ENCODE measurements at places on chromosomes 5 and 9.

DNA sequence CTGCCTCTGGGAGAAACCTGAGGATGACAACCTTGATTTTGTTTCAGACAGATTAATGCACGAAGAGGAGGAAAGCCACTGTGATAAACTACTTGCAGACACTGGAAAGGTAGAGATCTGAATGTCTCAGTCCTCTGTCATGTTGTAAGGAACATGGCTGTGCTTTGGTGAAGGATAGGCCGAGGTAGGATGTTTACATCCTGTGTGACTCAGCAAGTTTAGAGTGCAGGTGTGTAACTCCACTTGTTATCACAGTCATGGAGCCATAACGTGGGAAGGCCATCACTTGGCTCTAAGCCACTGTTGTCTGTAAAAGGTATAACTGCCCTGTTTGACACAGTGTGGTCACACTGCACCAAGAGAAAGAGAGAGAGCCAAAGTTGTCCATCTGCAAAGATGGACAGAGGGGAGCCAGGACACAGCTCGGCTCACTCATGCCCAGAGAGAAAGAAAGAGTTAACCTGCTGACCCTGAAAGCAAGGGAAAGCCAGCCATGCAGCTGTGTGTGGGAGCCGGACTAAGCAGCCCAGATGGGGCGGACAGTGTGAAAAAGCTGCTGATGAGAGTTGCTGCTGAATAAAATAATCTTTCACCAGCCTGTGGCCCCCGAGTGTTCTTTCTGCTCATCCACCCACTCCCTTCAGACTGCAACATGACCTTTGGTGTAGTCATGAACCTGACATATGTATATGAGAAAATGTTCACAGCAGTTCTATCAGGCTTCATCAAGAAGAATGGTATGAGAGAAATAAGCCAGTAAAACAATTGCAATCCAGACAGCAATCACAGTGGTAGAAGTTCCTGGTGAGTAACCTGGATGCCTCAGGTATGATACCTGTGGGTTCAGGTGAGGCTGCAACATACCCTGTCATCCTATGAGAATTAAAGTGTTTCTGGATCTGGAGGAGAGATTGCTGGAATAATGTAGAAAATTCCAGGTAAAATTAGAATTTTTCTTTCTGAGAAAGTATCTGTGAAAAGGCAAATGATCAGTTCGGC is 115.9 kb downstream of the TARS1 start:
- no peak for DNase-seq

- DNase-seq: no peak
Measured at GRCh38 chr9:113570749-113571711, 107.5 kb downstream of the RGS3 start.

GRCh38 chr9:113219969-113220368 is 1.1 kb downstream of the FKBP15 start:
- peak; percentile 55 for DNase-seq

DNA sequence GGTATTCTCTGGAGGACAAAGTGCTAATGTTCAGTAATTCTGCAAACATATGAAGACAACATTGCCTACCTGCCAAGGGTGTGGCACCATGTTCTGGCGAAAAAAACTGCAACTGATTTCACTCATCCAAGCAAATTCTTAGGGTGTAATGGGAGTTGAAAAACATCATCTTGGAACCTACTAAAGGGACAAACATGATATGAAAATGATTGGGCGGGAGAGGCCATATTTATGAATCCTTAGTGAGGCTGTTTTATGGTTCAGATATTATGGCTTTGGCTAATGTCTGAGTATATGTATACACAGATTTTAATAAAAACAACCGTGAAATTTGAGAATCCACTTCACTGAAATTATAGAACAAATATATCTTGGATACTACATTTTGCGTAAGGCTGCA is 225.7 kb downstream of the ARL15 start:
- no peak for DNase-seq

GRCh38 chr5:59357381-59357977 is 536.0 kb downstream of the PDE4D start:
- DNase-seq: no peak

GRCh38 chr5:14870337-14871213 is 1.0 kb downstream of the ANKH start:
- peak; percentile 37 for DNase-seq

- DNase-seq: no peak
Measured at GRCh38 chr5:73722231-73722630, 96.2 kb downstream of the ARHGEF28 start.

- DNase-seq: no peak
Measured at GRCh38 chr5:16384222-16384621, 81.4 kb downstream of the ZNF622 start.

GRCh38 chr9:68705531-68706362 is 707 bp downstream of the PIP5K1B start:
- peak; percentile 58 for DNase-seq

DNA sequence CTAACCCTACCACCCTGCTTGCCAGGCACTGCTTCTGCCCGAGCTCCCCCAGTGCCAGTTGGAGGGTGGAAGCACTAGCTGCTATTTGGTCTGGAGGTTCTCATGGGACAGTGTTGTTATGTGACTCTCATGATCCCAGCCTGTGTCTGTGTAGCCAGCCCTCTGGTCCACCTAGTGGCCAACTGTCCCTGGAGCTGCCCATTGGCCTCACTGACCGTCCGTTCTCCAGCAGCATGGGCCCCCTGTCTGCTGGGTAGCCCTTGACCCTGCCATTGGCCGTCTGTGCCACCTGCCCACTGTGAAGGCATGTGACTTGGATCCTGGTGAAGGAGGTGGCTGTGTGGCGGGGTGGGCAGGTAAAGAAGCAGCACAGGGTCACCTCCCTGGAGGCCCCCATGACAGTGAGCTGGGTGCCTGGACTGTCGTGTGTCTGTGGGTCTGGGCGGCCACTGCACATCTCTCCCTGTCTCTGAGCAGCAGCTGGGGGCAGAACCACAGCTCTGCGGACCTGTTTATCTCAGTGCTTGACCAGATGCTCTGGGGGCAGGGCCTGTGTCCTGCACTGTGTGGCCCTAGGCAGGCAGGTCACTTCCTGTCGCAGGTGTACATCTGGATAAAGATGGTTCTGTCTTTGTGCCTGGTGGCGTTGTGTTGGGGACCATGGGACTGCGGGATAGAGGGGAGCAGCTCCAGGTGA is 11.4 kb downstream of the PHF2 start:
- no peak for DNase-seq

- no peak for DNase-seq
Measured at GRCh38 chr5:179919487-179920060, 11.9 kb upstream of the TBC1D9B start.

- DNase-seq: no peak
Measured at GRCh38 chr9:113992994-113993393, 85.1 kb downstream of the AMBP start.

GRCh38 chr5:172802112-172802511 is 31.1 kb upstream of the DUSP1 start:
- no peak for DNase-seq

- DNase-seq: no peak
Measured at GRCh38 chr5:172602783-172603231, 38.3 kb upstream of the NEURL1B start.

- DNase-seq: no peak
Measured at GRCh38 chr9:5113994-5114748, 71.3 kb downstream of the INSL6 start.

- no peak for DNase-seq
Measured at GRCh38 chr5:137734962-137735554, 831 bp downstream of the KLHL3 start.

- no peak for DNase-seq
Measured at GRCh38 chr5:146667633-146668272, 151.8 kb upstream of the GPR151 start.

DNA sequence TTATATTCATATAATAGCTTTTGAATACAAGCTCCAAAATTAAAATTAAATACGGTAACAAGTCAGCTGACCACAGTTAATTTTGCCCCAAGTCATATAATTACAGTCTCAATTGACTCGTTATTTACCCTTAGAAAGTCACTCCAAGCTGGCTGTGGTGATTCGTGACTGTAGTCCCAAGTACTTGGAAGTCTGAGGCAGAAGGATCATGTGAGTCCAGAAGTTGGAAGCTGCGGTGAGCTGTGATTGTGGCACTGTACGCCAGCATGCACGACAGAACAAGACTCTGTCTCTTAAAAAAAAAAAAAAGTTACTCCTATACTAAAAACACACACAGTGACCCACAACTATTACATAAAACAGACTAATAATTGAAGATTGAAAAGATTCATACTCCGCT is 31.6 kb upstream of the DTWD2 start:
- DNase-seq: no peak

DNA sequence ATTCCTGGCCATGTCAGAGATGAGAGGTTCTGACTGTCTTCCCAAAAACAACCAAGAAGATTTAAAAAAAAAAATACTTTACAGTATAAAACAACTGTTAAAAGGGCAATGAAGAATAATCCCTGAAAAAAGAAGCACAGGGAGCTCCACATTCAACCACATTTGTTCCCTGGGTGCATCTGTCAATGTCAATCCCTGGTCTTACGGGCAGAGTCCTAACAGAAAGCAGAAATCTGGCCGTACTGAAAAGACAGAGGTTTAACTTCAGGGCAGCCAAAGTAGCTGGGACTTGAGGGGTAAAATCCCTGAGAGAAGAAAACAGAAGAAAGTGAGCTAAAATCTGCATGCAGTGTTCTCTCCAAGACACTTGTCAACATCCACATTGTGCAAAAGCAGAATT is 76.6 kb downstream of the RICTOR start:
- no peak for DNase-seq

DNA sequence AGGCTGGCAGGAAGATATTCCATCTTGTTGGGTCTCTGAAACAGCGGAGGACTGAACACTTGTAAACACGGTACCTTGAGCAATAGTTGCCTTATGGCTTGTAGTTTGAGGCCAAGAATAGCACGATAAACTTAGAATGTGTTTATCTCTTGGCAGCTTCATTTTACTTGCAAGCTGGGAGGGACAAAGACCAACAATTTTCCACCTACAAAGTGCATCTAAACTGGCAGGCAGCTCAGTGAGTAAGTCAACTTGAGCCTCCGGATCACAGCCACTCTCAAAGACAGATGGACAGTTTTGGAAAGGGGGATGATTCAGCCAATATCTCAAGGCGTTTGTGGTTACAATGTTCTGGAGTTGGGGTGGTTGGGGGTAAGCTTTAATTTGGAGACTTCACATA is 652.6 kb downstream of the CETN3 start:
- no peak for DNase-seq

GRCh38 chr5:159456261-159456660 is 126.0 kb upstream of the IL12B start:
- no peak for DNase-seq

DNA sequence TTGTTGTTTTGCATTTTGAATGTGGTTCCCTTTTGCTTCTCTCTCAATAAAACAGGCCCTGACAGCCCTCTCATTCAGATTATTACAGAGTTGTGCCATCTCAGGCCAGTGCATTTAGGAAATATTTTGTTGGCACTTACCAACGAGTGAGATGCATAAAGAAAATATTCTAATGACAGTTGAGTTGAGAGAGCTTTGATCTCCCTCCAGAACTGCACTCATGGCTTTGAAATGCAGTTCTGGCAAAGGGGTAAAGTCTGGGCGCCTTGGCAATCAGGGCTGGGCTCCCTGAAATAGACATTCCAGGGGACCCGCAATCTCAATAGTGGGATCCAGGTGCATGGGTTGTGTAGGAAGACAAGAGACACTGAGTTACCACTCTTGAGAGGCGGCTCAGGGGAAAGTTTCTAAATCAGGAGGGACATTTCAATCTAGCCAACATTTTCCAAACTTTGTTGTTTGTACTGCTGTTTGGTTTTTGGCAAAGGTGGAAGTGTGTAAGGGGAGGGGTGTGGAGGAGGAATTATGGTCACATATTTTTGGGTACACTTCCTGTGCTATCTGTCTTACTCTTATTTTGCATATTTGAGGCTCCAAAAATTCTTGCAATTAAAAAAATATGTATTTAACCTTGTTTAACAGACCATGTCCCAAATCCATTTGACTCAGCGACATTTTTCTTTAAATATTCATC is 48.8 kb downstream of the PAPPA start:
- DNase-seq: no peak

DNA sequence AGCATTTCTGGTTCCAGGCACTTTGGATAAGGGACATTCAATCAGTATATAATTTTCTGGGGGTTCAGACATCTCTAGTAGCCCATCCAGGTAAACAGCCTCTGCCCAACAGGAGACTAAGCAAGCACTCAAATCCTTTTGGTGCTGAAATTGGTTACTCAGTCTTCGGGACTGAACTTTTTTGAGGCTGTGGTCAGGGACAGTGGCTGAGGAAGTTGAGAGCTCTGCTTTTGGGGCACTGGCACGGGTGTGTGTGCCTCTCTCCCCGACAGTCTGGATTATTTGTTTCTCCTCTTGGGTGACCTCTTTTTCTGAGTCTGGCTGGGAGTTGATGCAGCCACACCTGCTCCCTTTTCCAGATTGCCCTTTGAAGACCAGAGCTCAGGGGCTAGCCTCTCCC is 47.6 kb downstream of the ACER2 start:
- no peak for DNase-seq

DNA sequence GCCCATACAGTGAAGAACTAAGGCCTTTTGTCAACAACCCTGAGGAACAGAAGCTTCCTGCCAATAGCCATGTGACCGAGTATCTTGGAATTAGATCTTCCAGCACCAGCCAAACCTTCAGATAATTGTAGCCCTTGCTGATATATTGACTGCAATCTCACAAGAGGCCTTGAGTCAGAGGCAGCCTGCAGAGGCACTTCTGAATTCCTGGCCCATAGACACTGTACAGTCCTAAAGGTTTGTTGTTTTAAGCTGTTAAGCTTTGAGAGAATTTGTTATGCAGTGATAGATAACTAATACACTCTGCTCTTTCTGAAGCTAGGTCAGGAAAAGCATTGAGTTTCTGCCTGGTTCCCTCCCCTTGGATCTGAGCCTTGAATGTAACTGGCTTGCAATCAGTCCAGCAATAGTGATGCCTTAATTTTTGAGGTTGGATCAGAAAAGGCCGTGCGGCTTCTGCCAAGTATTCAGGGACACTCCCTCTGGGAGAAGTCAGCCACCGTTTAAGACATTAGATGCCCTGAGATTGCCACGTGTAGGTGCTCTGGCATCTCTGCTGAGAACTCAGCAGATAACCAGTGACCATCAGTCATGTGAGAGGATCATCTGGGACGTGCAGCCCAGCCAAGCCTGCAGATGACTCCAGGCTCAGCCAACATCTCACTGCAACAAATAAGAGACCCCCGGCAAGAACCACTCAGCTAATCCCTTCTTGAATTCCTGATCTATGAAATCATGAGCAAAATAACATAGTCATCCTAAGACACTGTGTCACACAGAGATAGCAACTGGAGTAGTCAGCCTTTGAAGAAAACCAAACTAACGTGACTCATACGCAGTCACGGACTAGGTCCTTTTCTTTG is 126.8 kb upstream of the STC2 start:
- DNase-seq: no peak

GRCh38 chr5:83547161-83547560 is 75.6 kb downstream of the VCAN start:
- DNase-seq: no peak

GRCh38 chr5:122523776-122524175 is 211.7 kb downstream of the SNCAIP start:
- DNase-seq: no peak

GRCh38 chr5:33850100-33850594 is 41.6 kb downstream of the ADAMTS12 start:
- peak; percentile 72 for DNase-seq

GRCh38 chr5:1199649-1200494 is 1.5 kb upstream of the SLC6A19 start:
- no peak for DNase-seq

- DNase-seq: peak; percentile 73
Measured at GRCh38 chr5:177364159-177364962, 6.6 kb downstream of the RGS14 start.

GRCh38 chr5:81268521-81269196 is 32.7 kb upstream of the ZCCHC9 start:
- no peak for DNase-seq

GRCh38 chr9:33719581-33720374 is 75.6 kb upstream of the PRSS3 start:
- DNase-seq: peak; percentile 51
